Activated naive CD8-positive, alpha-beta T cell treated with anti-CD3 and anti-CD28 coated beads for 36 hours (primary cell): ENCODE measurements at places on chromosomes 4 and X. TPM values are rescaled to one million over a fixed set of nuclear protein-coding genes. Genes with fewer than 3 reads are reported as not detected.

DNA sequence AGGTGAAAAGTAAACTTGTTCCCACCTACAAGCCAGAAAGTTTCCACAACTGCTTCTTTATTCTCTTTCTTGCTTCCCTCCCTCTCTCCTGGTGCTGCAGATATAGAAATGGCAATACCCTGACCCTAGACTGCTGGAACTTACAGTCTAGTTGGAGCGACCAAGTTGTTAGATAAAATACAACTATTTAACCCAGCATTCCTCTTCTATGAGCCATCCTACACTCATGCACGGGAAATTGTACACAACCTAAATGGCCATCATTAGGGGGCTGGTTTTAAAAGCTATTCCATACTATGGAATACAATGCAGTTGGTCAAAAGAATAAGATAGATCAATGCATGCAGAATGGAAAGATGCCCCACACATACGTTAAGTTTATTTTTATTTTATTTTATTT, 41.1 kb downstream of the PJA1 start:
- H3K27me3 ChIP-seq: peaks cover 3% of the 10 kb centered on the region
- no peaks in the 10 kb centered on the region for H3K36me3 ChIP-seq
- no peaks in the 10 kb centered on the region for H3K4me1 ChIP-seq
- no peak overlapping the region for H3K27ac ChIP-seq
- no peak for DNase-seq

DNA sequence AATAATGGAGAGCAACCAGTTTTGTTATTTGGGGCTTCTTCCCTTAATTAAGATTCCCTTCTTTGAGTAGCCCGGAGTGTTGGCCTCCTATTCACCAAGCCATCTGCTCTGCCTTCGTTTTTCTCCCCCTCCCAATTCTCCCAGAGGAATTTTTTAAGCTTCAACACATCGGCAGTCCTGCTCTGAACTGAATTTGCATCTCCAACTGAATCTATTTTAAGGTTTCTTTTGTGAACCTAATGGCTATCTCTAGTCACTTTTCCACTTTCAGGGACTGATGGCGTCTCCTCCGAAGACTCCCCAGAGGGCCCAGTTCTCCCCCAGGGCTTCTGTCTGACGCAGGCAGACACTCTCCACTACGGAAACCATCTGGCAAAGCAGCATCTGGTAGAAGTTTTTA, 280.2 kb downstream of the ADGRA3 start:
- DNase-seq: no peak
- H3K27ac ChIP-seq: no peak overlapping the region
- H3K4me1 ChIP-seq: no peaks in the 10 kb centered on the region
- H3K36me3 ChIP-seq: no peaks in the 10 kb centered on the region
- H3K27me3 ChIP-seq: peaks cover 4% of the 10 kb centered on the region

- peaks cover 28% of the 10 kb centered on the region for H3K4me1 ChIP-seq
- peaks cover 45% of the 10 kb centered on the region for H3K36me3 ChIP-seq
- H3K27me3 ChIP-seq: peaks cover 13% of the 10 kb centered on the region
These were observed 1.2 kb downstream of the TMSB4X start for GRCh38 chrX:12975991-12976558.

LUZP4 gene
- not detected for total RNA-seq
